DMS79 treated with DMSO at 0.1 percent for 48 hours (cell line): ENCODE measurements at places on chromosomes 16 and 17.
A peak's percentile ranks its signal among the peaks of the same experiment; 100 is the strongest.

DNA sequence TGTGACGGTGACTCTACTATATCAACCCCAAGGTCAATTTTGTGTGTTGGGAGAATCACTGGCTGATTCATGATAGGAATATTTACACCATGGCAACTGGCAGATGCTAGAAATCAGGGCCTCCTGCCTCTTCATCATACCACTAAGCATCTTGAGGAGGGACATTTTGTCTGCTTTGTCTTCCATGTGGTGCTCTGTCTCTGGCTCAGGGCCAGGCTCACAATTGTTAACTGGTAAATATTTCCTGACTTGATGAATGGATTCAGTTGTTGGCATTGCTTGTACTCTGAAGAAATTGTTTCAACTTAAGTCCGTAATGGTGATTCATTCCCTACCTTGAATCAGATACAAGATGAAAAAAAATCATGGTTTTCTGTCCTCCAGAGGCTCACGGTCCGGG lies 292.7 kb downstream of the HAPSTR1 start:
- DNase-seq, result no peak

- DNase-seq, result peak; percentile 81
These were observed 9.5 kb upstream of the ARL4D start for GRCh38 chr17:43389046-43389947.

DNA sequence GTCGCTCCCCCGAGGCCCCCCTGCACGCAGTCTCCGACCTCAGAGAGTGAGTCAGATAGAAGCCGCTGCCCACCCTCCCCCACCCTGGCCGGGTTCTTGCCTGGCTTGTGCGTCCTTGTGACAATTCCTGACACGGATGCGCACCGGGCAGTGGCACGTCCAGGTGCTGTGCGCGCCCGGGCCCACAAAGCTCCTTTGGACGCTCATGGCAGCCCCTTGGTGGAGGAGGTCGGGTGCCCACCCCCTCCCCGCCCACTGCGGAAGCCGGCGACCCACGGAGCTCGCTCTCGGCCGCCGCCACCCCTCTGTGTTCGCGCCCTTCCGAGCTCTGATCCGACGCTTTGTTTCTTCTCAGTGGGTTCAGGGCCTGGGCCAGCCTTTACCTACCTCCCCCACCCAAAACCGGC lies 662 bp upstream of the TUBB3 start:
- DNase-seq, result peak; percentile 38

GRCh38 chr17:4009186-4009785 lies 45.0 kb upstream of the ATP2A3 start:
- DNase-seq, result no peak

DNA sequence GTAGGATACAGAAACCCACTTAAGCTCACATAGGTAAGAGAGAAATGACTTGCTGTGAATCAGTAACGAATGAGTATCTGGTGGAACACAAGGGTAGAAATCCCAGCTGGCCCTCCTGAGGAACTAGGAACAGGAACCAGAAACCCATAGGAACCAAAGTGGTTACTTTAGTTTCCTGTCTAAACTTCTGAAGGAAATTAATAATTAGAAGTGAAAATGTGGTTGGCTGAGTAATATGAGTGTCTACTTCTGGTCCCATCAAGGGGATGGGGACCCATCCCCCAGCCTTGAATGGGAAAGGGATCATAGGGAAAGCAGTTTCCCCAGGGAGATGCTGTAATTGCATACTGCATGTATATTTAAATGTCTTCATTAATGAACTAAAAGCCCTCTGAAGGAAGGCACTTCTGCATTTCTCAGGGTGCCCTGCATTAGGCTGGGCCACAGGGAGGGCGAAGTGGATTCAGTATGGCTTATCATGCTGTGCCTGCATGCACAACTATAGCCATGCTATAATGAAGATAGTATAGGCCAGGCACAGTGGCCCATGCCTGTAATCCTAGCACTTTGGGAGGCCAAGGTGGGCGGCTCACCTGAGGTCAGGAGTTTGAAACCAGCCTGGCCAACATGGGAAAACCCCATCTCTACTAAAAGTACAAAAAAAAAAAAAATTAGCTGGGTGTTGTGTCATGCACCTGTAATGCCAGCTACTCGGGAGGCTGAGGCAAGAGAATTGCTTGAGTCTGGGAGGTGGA lies 45.6 kb downstream of the CYB5B start:
- no peak for DNase-seq

DNA sequence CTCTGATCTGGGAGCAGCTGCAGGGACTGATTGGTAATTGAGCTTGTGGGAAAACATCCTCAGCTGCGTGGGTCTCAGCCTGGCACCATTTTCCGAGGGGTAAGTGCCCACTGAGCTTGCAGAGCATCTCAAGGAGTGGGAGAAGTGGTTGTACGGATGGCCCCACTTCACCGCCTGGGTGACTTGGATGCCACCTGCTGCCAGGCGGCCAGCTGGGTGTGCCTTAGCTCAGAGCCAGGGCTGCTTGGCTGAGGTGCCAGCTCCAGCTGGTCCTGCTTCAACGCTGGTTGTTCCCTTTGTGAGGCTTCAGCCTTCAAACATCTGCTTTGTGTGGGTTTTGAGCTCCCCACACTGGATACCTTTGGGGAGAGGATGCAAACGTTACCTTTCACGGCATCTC lies 482.7 kb upstream of the EEF2KMT start:
- peak; percentile 49 for DNase-seq

GRCh38 chr17:82330322-82331239 lies 3.0 kb downstream of the SECTM1 start:
- peak; percentile 55 for DNase-seq

DNA sequence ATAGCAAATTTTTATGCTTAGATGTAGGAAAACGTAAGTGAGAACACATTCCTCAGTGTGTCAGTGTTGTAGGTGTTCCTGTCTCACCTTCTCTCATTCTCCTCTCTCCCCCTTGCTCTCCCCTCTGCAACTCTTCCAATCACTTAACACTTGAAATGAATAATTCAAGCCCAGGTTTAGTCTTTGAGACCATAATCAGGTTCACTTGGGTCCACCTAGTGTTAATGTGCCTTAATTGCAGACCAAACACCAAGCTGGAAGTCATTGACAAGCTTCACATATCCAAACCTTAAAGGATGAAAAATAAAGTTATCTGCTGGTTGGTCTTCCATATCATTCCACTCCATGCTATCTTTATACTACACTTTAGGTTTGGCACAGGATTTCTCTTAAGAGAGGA lies 37.0 kb downstream of the STXBP4 start:
- no peak for DNase-seq

GRCh38 chr16:4745274-4745569 lies 10.9 kb downstream of the DNAAF8 start:
- no peak for DNase-seq

GRCh38 chr17:38403491-38403890 lies 24.8 kb upstream of the ARHGAP23 start:
- DNase-seq, result no peak

DNA sequence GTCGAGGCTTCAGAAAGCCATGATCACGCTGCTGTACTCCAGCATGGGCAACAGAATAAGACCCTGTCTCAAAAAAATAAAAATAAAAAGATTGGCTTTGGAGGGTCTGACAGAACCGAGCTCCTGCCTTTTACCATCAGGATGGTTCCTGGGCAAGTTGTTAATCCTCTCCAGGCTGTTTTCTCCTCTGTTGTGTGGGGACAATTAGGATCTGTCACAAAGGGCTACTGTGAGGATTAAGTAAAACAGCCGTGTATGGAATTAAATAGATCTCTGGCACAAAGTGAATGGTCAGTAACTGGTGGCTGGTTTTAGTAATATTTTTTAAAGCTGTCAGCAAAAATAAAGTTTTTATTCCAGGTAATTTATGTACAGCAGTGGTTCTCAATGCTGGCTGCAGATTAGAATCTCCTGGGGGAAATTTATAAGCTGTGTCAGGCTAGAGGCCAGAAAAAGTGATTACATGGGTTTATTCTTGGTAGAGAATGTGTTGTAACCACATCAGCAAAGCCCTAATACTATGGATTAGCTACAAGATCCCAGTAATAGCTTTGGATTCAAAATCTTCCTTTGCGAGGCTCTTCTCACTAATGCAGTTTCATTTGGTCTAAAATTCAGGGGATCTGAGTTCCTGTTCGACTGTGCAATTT lies 47.2 kb downstream of the GPRC5B start:
- DNase-seq, result no peak

DNA sequence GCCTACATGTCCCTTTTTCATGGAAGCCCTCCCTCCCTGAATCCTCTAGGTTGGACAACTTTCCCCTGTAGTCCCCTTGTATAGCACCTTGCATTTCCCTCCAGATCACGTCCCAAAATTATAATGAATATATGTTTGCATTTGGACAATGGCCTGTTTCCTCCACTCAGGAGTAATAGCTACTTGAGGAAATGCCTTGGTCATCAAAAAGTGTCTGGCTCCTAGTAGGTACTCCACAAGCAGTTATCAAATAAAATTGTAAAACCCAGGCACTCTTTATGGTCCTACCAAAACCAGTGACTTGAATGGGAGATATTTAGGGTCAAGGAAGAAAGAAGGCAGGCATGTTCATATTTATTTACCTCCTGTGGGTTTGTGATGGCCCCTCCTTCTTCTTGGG lies 59.6 kb downstream of the RBFOX1 start:
- peak; percentile 35 for DNase-seq

GRCh38 chr17:78925662-78926555 lies 722 bp upstream of the TIMP2 start:
- peak; percentile 6 for DNase-seq

DNA sequence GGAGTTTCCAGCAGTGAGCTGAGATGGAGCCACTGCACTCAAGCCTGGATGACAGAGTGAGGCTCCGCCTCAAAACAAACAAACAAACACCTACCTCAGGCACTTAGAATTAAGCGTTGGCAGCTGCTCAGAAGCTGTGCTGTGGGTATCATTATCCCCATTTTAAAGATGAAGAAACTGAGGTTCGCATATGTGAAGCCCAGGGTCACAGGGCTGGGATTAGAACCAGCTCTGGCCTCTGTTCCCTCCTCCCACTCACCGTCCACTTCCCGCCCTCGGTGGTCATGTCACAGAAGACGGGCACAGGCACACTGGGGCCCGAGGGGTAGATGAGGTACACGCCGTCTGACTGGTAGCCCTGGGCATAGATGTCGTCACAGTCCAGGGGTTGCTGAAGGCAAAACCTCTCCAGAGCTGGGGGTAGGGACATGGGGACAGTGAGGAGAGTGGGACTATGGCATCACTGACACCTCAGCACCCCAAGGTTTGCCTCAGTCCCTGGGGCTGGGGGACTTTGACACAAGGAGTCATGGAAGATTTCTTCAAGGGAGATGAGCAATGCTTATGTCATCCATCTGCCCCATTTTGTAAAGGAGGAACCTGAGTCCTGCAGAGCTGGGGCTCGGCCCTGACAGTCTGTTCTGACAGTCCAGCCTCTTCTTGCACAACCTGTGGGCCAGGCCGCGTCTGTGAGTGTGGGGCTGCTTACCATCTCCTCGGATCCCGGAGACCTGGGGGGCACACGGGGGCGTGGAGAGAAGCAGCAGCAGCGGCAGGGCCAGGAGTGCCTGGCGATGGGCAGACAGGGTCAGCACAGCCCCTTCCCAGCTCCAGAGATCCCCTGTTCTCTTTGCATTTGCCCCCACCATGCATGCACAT lies 700 bp downstream of the MFAP4 start:
- DNase-seq, result no peak

DNA sequence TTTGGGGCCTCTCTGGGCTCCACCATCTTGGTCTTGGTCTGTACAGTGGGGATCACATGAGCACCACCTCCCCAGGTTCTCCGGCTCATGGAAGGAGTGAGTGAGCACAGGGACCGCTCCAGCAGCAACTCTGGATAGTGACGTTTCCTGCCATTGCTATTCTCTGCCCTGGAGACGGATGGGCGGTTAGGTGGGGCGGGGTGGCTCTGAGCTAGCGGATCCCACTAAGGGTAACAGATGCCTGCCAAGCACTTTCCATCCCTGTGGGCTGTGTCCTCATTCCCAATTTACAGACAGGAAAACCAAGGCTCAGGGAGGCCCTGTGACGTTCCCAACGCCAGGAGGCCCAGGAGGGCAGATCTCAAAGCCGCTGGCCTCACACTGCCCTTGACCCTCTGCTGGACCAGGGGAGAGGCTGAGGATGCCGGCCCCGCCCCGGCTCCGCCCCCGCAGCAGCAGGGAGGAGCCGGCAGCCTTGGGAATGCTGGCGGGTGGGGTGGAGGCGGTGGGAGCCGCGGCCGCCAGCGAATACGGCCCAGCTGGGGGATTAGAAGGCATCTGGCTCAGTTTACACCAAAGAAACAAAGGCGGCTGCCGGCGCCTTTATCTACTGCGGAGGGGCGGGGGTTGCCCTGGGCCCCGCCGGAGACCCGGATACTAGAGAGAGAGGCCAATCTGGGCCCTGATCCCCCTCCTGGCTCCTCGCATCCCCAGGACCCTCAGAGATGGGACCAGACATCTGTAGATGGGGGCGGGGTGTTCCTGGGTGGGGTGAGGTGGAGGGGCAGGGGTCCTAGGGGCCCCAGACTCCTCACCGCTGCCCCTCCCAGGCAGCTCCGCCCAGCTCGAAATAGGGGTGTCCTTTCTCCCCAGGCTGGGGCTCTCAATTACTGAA lies 122.3 kb upstream of the CIBAR2 start:
- DNase-seq, result no peak

GRCh38 chr17:56995766-56996165 lies 17.8 kb downstream of the SCPEP1 start:
- DNase-seq, result peak; percentile 12

GRCh38 chr16:89096768-89097391 lies 3.2 kb downstream of the ACSF3 start:
- no peak for DNase-seq

DNA sequence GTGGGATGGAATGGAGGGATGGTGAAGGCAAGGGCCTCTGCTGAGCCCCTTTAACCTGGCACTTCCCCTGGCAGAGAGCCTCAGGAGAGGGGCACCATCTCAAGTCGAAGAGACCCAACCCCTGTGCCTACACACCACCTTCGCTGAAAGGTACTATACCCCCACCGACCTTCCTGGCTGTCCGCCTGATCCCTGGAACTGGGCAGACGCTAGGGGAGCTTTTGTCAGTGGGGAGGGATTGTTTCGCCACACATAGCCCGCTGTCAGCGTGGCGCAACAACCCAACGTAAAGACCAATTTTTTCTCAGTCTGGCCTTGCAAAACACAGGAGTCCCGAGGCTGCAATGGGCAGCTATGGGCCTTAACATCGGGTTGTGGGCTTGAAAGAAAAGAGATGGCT lies 3.1 kb downstream of the PPP1R1B start:
- no peak for DNase-seq

DNA sequence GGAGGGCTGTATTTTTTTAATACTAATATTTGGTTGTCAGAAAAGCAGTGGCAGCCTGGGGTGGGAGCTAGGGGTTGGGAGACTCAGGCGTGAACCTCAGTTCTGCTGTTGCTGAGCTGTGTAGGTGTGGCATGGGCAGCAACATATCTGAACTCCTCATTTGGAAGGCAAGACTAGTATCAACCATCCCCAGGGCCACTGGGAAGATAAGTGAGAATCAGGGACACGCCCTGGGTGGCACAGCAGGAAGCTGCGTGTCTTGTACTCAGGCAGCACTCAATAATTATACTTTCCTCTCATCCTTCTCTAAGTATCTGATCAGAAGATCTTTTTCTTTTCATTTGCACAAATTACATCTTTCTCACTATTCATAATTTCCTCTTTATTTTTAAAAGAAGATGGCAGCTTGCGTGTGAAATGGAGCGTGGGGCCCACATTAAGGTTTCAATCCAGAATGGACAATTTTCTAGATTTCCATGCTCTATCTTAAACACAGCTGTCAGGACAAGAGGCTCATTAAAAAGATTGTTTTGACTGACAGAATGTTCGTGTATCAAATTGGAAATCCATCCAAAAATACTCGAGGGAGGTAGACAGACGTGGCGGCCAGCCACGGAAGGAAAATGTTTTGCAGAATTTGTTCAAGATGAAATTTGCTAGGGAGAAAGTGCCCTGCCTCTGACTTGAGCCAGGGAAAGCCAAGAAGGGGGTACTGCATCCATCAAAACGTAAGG lies 121.1 kb downstream of the CPPED1 start:
- no peak for DNase-seq
